ENCODE measurements at places on chromosomes 1 and 21.

GRCh38 chr1:217369271-217369981 is 261.5 kb downstream of the GPATCH2 start:
- DNase-seq, result no peak

GRCh38 chr1:9615316-9616063 is 26.8 kb downstream of the TMEM201 start:
- DNase-seq, result no peak

- no peak for DNase-seq
Observed at GRCh38 chr1:89037186-89037585, 14.5 kb upstream of the GBP3 start.

DNA sequence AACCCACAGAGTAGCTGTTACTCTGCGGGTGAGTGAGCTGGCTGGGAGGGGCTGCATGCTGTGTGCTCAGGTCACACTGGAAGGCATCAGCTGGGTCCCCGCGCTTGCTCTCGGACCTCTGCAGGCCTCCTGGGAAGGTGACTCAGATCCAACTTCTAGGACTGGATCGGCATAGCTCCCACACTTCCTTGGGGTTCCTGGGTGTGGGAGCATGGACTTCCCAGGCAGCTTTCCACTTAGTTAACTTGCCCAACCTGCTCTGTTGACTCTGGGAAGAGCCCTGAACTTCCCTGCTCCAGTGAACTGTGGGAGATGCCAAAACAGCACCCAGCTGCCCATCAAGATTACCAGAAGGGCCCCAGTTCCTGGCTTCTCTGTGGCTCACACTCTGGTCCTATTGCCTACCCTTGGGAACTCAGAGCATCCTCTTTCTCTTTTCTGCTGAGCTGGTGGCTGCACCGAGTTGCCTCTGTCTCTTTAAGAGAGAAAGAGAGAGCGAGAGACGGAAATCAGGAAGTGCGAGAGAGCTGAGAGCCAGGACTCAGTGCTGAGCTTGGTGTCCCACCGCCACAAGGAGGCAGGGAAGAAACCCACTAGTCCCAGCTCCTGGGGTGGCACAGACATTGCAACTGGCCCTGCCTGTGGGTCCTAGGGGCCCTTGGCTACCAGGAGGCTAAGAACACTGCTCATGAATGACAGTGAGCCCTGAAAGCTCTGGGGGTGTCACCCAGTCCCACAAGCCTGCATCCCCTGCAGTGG is at the start of gene IKBKE:
Gene IKBKE, plus strand, starts transcription at position 544 of the 759 bp plus-strand sequence. CDS start 2,752 bp downstream, outside the sequence.
- no peak for DNase-seq

DNA sequence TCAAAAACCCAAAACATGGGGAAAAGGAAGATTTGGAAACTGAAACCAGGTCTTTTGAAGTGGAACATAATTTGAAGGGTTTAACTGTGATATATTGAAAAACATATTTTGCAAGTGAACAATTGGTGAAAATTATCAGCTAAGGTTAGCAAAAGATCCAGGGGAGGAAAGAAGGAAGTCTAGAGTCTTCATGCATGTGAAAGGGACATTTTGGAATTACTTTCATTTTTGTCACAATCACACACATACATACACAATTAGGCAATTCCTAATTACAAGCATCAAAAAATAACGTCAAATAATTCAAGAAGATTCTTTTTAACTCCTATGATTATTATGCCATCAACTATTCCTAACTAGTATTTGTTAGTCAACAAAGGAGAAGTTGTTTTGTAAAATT is 64.7 kb upstream of the NFIA start:
- DNase-seq, result no peak

GRCh38 chr21:45263534-45263933 is 24.2 kb downstream of the POFUT2 start:
- DNase-seq, result no peak

DNA sequence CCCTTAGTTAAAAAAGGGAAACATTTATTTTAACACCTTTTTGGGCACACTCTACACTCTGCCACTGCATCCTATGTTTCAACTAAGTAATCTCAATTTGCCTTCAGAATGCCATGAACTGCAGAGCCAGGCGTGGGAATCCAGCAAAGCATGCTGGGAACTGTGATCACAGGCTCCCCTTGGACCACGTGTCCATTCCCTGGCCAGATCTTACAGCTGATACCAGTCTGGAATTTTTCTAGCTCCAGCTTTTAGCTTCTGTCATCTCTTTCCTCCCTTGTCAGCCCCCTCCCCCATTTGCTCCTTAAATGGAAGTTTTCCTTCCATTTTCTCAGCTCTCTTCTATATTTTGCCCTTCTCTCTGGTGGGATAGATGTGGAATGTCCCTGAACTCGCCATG is 29.4 kb downstream of the RCSD1 start:
- DNase-seq, result no peak
